ENCODE measurements at places on chromosomes 2 and 18.

- no peak for DNase-seq
Observed at GRCh38 chr2:22855081-22855480, 529.9 kb upstream of the KLHL29 start.

- peak; percentile 7 for DNase-seq
Observed at GRCh38 chr2:158718196-158718585, 76.9 kb upstream of the DAPL1 start.

- peak; percentile 32 for DNase-seq
Observed at GRCh38 chr2:128646691-128647090, 328.0 kb upstream of the HS6ST1 start.

DNA sequence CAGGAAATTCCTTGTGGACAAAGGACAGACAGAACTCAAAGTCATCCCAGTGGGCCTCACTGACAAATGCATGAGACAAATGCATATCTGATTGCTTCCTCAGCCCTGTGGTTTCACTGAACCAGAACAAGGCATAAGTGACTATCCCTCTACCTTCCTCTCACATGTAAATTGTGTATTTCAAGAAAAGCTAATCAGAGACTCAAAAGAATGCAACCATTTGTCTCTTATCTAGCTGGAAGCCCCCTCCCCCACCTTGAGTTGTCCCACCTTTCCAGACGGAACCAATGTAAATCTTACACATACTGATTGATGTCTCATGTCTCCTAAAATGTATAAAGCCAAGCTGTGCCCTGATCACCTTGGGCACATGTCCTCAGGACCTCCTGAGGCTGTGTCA is 102.0 kb upstream of the TMEM200C start:
- peak; percentile 54 for DNase-seq

DNA sequence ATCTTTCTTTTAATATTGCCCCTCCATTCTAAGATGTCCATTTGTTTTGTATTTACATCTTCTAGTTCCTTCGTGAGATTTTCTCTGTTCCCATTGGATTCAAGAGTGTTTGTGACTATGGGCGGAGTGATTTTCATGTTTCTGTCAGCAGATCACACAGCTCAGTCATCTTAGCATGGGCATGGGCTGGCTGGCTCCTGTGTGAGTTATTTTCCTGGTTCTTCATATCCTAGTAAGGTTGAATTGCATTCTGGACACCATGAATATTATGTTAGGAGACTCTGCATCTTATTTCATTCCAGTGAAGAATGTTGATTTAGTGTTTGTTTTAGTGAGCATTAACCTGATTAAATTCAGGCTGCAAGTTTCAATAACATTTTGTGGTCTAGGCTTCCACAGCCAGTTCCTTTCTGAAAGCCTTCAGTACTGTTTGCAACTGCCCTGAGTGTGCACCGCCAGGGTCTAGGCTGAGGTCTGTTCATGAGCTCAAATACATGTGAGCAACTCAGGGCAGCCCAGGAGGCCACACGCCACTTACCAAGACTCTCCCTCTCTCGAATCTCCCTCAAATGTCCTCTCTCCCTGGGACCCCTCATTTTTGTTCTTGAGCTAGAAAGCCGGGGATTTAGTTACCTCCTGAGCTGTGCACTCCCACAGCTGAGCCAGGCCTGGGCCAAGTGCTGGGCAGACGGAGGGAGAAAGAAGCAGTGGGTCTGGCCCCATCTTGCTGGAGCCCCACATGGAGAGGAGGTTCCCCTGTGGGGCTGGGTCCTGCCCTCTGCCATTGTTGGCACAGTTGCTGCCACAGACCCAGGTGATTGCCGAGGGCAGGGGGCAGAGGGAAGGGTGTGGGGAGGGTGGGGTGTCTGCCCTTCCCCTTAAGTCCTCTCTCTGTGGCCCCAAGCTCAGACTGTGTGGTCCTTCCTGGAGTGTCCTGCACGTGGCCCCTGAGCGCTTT is 145.9 kb downstream of the RTP5 start:
- no peak for DNase-seq
